ENCODE measurements at places on chromosomes 6 and 20.

GRCh38 chr20:2520617-2521016, 11.9 kb upstream of the ZNF343 start:
- DNase-seq = no peak

GRCh38 chr6:111803804-111804203, 69.4 kb downstream of the FYN start:
- no peak for DNase-seq

GRCh38 chr6:108114841-108115597, 40.5 kb upstream of the OSTM1 start:
- DNase-seq = no peak

GRCh38 chr6:165818200-165818599, 155.2 kb upstream of the PDE10A start:
- no peak for DNase-seq

DNA sequence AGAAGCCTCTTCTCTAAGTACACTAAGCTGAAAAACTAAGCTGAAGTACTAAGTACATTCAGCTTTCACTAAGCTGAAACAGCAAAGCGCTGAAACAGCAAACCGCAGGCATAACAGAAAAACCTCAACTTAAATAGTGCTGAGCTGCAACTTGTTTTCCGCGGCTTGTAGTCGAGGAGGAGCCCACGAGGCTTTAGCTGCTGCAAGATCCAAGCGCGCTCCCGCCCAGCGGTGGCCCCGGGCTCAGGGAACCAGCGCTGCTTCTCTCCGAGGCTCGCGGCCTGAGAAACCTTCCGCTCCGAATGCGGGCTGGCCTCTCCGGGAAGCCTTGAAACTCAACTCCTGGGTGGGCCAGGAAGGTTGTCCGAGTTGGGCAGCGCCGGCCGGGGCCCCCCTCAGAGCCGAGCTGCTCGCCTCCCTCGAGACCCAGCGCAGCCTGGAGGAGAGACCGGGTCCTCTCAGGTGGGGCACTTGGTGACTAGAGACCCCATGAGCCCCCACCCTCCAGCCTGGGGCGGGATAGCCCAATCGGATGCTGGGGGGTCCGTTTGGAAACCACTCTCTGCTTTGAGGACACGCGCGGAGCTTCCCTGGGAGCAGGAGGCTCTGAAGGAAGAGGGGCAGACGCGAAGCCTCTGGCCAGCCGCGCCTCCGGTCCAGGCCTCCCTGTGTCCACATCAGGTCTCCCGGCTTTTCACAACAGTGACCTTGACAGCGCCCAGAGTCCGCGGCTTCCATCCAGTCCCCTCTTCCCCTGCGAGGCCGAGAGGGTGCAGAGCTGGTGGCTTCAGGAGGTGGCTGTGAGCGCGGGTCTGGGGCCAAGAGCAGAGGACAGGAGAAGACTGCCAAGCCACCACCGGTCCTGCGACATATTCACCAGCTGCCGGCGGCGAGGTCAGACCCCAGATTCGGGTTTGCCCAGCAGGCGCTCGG, 38.1 kb upstream of the HLA-E start:
- peak; percentile 50 for DNase-seq

GRCh38 chr6:108591040-108591816, 30.5 kb downstream of the FOXO3 start:
- DNase-seq = no peak

DNA sequence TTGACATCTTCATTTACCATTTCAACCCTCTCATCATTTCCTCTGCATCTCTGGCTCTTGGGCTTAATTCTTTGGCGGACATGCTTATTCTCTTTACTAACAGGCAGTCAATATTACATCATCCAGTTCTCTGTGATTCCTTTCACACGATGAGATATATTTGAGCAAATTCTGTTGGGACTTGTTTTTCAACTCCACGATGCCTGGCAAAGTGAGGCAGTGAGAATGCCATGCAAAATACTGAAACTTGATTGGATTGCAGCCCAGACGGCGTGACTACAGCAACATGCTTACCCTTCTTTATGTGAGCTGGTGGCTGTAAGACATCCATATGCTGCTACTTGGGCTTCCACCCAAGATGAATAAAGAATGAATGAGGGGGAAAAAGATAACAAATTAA, 101.7 kb upstream of the SPACA1 start:
- DNase-seq = no peak

Measured in kidney tubule cell (primary cell).